T-cell (primary cell): ENCODE measurements at places on chromosomes 12 and 14.

DNA sequence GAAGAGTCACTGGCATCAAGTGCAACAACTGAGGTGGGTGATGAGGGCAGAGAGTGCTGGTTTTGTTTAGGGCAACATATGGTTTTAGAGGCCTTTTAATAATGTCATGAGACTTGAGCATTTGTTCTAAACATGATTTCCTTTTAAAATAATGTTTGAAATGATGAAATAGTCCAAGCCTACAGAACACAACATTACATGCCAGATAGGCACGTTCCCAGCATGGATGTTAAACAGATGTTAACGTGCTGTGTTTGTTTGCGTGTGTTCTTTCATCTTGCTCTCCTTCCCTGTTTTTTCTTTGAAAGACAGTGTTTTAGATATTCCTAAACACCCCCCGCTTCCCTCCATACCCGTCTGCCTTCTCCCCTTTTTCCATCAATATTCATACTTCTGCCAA lies 82.3 kb downstream of the RGS6 start:
- no peak for DNase-seq

DNA sequence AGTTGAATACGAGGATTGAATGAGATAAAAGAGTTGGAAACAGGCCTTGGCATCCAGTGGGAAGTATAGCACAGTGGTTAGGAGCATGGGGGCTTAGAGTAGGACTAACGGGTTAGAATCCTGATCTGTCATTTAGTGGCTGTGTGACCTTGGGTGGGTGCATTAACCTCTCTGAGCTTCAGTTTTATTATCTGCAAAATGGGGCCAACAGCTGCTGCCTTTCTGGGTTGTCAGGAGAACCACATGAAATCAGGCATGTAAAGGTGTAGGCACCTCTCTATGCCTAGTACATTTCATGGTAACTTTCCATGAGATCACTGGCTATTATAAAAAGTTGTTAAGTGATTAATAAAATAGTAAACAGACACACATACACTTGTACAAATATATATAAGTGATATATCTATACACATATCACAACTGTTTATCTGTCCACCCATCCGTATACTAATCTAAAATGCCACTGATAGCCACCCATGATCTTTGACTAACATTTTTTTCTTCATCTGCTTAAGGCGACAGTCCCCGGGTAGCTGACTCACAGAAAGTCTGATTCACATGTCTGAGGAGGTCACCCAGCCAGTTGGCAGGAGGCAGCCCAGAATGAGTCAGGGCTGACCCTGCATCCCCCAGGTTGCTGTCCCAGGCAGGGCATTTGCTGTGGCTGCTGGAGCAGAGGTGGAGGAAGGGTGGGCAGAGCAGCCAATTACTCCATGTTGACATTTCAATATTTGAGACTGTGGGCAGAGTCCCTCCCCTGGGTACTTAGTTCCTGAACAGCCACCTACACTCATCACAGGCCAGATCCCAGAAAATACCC lies 125.6 kb upstream of the NOS1 start:
- DNase-seq: no peak

DNA sequence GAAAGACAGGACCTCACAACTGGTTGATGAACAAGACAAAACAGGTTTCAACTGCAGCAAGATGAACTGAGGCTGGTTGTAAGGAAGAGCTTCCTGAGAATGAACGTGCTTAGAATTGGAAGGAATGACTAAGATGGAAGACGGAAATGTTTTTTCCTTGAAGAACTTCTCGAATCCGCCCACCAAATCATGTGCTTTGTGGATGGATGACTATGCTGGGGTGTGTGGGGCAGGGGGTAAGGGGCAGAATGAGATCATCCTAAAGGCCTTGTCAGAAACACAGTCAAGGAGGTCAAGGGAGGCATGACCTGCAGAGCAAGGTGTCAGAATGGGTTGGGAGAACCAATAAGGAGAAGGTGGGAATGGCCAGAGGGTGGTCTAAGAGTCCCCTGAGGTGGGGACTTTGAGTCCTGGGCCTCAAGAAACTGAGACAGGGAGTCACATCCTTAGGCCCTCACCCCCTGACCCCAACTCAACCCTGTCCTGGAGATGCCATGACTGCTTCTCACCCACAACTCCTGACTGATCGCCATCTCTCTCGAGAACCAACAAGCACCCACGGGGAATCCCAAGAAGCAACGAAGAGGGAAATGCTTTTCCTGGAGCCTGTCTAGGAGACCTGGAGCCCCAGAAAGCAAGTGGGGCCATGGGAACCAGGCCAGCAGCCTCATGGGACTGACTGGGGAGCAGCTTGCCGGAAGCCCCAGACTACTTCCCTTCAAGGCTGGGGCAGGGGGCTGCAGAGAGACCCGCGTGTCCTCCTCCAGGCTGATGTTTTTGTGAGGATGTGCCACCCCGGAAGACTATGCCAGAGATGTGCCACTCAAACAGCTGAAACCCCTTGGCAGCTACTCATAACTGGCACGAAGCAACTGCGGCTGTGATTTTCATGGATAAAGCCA lies 84.0 kb downstream of the ACTN1 start:
- no peak for DNase-seq

GRCh38 chr12:3837049-3837448 lies 36.1 kb downstream of the PARP11 start:
- DNase-seq: no peak

GRCh38 chr14:103607822-103608221 lies 21.2 kb upstream of the KLC1 start:
- DNase-seq: no peak

DNA sequence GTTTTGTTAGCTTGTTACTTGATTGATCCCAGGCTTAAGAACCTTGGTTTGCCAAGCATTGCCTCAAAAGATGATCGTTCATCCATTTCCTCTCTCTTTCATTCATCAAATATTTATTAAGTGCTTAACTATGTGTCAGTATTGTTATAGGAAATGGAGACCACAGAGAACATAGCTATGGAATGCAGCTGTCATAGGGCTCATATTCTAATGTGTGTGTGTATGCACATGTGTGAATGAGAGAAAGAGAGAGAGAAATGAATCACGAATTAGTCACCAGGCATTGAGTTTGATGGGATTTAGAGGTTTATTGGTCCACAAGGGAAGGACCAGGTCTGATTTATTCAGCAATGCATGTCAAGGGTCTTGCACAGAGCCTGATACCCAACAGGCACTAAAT lies 71.0 kb upstream of the FBXO21 start:
- DNase-seq: no peak

GRCh38 chr14:23237772-23238594 lies at the start of gene RNF212B:
Gene RNF212B, plus strand, starts transcription at chr14:23237936. Its CDS starts 2,410 bp downstream, at chr14:23240346.
- peak; percentile 55 for DNase-seq

DNA sequence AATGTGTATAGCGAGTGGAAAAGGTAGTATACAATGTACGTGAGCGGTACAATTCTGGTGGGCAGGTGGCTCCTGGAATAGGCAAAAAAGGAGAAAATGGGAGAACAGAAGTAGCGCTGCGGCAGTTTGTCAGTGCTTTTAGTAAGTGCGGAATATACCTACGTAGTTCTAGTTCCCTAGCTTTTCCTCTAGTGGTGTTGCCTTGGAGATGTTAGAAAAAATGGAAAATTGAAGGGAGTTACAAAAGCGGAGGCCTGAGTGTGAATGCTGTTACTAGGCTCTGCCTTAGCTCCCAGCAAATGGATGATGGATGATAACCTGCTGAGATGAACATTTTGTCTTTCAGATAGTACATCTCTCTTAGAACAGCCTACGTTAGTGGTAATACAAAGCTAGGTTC lies 1.1 kb downstream of the TTC8 start:
- no peak for DNase-seq

- no peak for DNase-seq
Measured at GRCh38 chr14:33134162-33134561, 195.5 kb downstream of the NPAS3 start.

- no peak for DNase-seq
Measured at GRCh38 chr12:93005928-93006392, 76.9 kb upstream of the EEA1 start.

GRCh38 chr12:65122703-65123102 lies 1.6 kb upstream of the WIF1 start:
- no peak for DNase-seq

- DNase-seq: no peak
Measured at GRCh38 chr14:48665077-48665784, 920.9 kb downstream of the RPS29 start.

- DNase-seq: no peak
Measured at GRCh38 chr14:74942181-74942580, 13.2 kb downstream of the PGF start.

DNA sequence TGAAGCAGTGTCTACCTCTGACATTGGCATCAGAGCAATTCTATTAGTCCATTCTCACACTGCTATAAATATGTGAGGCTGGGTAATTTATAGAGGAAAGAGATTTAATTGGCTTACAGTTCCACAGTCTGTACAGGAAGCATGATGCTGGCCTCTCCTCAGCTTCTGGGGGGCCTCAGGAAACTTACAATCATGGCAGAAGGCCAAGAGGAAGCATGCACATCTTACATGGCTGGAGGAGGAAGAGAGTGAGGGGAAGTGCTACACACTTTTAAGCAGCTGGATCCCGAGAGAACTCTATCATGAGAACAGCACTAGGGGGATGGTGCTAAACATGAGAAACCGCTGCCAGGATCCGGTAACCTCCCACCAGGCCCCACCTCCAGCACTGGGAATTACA lies 25.7 kb upstream of the SEL1L start:
- no peak for DNase-seq

DNA sequence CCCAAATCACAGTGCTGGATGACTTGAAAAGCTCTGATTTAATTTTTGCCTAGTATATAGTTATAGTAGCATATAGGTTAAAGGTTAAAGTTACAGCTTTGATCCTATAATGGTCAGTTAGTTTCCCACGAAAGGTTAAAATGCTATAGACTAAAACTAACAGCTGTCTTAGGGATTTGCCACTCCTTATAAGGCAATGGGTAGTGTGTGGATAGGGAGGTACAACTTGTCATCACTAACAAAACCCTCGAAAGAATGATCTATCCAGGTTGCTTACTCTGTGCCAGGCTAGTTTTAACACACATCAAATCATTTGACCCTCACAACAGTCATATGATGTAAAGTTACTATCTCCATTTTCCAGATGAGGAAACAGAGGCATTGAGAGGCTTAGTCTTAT lies 11.7 kb downstream of the RCOR1 start:
- DNase-seq: no peak

- no peak for DNase-seq
Measured at GRCh38 chr12:105559310-105559709, 228.8 kb downstream of the C12orf75 start.

GRCh38 chr12:23550753-23551152 lies 398.7 kb downstream of the SOX5 start:
- no peak for DNase-seq

- no peak for DNase-seq
Measured at GRCh38 chr14:24888532-24888931, 161.4 kb downstream of the STXBP6 start.

- no peak for DNase-seq
Measured at GRCh38 chr12:76945867-76946266, 67.0 kb upstream of the CSRP2 start.

GRCh38 chr14:29734732-29735131 lies 192.9 kb downstream of the PRKD1 start:
- no peak for DNase-seq

DNA sequence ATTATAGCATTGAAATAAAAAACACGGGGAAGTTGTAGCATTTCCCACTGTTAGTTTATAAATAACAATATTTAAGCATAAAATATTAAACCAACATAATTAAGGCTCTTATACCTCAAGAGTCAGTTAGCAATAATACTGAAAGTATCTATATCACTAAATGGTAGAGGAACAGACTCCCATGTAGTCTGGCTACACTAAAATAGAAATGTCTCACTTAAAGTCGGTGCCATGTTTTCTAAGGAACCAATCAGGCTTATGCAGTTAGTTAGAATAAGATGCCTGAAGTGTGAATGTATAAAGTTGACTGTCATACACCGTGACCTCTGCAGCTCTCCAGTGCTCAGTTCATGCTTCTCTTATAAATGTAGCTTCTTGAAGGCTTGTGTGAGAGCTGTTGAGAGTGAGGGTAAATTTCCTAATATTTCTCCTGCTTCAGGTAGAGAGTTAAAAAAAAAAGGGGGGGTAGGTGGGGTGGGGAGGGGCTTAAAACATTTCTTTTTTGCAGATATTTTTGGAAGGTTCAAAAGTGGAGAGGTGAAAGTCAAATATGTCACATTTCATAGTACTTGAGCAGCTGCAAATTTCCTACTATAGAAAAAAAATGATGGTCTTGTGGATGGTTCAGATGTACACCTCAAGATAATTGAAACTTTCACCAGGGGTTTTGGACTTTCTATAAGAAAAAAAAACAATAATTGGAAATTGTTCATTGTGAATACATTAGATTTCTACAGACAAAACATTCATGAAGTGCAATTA lies 64.5 kb downstream of the PTCSC3 start:
- no peak for DNase-seq

GRCh38 chr12:116217045-116217735 lies 60.3 kb downstream of the MED13L start:
- DNase-seq: no peak

DNA sequence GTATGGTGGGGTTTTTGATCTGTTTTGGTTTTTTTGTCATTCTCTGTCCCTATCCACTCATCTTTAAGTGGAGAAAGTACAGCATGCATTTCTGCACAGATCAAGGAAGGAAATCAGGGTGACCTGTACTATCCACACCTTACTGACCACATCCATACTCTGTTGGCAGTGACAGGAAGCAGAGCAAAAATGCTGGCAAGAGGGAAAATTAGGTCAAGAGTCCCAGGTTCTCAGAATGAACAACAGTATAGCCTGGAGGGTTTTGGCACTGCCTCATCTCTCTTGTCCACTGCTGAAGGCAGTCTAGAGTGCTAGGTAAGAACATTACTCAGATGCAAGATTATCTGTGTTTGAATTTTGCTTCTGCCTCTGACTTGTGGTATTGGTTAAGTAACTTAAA lies 70.7 kb downstream of the TAOK3 start:
- DNase-seq: no peak

GRCh38 chr12:15698377-15698871 lies 90.8 kb downstream of the EPS8 start:
- DNase-seq: no peak

- no peak for DNase-seq
Measured at GRCh38 chr12:50635364-50635763, 128.5 kb upstream of the ATF1 start.

GRCh38 chr12:62632411-62632918 lies 165.8 kb downstream of the MON2 start:
- DNase-seq: no peak

GRCh38 chr14:61385002-61385685 lies 63.8 kb downstream of the PRKCH start:
- peak; percentile 66 for DNase-seq

GRCh38 chr12:65493913-65494245 lies 215.4 kb downstream of the MSRB3 start:
- no peak for DNase-seq
